Activated CD4-positive, alpha-beta T cell treated with anti-CD3 and anti-CD28 coated beads, Interleukin-2, Interleukin-4, amounts not matched to agents 100 ng/mL and 50 ng/mL, durations not matched to agents 16 hours and 8 hours (primary cell): ENCODE measurements at places on chromosomes 1 and 21.

- no peak for DNase-seq
Measured at GRCh38 chr21:17730782-17731181, 88.4 kb downstream of the C21orf91 start.

GRCh38 chr1:30899577-30900389 is 8.8 kb downstream of the SDC3 start:
- DNase-seq = no peak

- no peak for DNase-seq
Measured at GRCh38 chr1:218430822-218431221, 85.7 kb downstream of the TGFB2 start.

- no peak for DNase-seq
Measured at GRCh38 chr21:45200581-45201296, 87.0 kb downstream of the POFUT2 start.

GRCh38 chr1:186421446-186421845 is 39.5 kb downstream of the PDC start:
- DNase-seq = no peak

DNA sequence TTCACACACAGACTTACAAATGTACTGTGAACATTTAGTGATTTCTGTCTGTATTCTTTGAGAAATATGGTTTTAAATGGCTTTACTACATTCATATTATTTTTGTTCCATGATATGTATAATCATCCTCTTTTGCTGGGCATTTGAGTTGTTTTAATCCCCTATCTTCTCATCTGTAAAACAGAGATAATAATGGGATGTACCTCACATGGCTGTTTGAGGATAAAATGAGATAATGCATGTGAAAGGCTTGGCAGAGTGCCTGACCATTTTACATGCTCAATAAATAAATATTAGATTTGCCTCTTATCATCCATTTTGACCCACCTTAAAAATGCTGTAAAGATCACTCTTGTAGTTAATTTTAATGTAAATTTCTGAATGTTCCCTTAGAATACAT is 197.2 kb downstream of the C1orf94 start:
- no peak for DNase-seq

GRCh38 chr1:178344513-178345091 is 152.2 kb downstream of the CLEC20A start:
- DNase-seq = no peak

DNA sequence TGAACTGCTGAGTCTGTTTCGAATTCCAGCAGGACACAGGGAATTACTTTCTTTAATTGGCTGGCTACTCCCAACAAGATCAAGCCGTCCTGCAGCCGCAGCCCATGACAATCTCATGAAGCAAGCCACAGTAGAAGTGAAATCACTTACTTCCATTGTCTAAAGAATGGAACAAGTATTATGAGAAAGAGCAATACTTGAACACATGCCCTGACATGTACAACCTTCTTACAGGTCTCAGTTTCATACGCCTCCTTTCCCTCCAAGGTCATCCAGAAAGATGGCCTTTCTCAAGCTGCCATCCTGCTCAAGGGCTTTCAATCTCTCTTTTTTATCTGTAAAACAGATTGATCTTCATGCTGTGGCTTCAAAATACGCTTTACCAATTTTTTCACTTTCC is 85.1 kb downstream of the PCSK9 start:
- no peak for DNase-seq

GRCh38 chr21:33114276-33114675 is 44.3 kb downstream of the OLIG1 start:
- no peak for DNase-seq

GRCh38 chr1:5733596-5733995 is 258.6 kb downstream of the NPHP4 start:
- no peak for DNase-seq

DNA sequence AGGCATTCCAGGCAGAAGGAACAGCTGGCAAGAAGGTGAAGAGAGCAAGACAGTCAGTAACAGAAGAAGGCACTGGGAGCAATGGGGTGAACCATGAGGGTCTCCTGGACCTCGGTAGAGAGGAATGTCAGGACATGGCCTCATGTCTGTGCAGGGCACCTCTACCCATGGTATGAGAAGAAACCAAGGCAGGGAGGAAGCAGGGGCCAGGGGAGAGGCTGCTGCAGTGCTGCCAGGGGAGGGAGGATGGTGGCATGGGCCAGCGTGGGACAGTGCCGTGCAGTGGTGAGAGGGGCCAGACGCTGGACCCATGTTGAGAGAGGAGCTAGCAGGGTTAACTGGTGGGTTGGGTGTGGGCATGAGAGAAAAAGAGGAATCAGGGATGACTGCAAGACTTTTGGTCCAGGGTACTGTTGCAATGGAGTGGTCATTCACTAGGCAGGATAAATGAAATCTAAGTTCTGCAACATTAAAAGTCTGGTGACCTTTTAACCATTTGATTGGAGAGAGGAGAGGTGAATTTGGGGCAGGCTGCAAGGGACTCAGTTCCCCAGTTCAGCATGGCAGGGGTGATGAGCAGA is 577.6 kb downstream of the MATN1 start:
- DNase-seq = no peak

DNA sequence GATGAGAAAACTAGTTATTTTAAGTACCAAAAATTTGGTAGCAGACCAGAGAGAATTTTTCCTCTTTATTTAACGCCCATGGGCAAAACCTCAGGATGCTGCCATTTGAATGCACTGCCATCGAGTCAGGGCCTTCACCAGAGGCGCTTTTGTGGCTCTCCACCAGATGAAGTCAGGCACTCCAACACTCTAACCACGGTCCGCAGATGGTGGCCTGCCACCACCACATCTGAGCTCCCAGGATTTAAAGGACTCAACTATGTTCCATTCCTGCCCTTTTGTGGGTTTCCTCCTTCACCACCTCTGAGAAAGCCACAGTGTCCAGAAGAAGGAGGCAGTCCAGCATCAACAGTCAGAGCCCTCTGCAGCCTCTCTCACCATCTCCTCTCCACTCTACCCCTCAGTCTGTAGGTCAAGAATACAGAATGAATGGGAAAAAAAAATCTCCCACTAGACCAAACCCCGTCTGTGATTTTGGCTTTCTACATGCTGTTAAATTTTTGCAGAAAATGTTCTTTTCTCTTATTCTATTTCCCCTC is 647.4 kb downstream of the USP25 start:
- no peak for DNase-seq

DNA sequence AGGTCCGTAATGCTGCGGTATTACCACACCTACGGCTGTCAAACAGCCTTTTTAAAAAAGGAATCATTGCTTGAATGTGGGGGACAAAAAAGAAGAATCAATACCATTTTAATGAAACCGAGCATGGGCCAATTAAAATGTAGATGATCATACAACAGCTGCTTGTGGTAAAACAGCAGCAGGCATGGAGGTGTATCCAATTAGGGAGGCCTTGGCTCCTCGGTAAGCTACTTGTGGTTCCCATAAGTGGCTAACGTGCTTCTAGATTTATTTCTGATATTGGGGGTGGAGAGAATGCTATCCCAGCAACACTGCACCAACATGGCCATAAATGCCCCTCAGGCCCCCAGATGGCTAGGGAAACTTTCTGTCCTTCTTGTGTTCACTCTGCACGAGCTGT is 1.8 kb downstream of the PTPN14 start:
- no peak for DNase-seq

GRCh38 chr21:16821588-16821987 is 691.3 kb upstream of the CXADR start:
- no peak for DNase-seq

DNA sequence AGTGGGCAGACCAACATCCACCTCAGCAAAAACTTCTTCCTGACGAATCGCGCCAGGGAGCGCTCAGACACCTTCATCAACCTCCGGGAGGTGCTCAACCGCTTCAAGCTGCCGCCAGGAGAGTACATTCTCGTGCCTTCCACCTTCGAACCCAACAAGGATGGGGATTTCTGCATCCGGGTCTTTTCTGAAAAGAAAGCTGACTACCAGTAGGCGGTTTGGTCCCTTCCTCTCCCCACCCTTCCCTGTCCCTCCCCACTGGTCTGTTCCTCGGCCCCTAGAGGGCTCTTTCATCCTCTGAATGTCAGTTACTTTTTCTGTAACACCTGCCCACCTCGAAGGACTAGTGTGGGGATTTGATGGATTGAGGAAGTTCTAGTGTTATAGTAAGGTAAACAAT is 46.9 kb downstream of the CAPN2 start:
- no peak for DNase-seq

DNA sequence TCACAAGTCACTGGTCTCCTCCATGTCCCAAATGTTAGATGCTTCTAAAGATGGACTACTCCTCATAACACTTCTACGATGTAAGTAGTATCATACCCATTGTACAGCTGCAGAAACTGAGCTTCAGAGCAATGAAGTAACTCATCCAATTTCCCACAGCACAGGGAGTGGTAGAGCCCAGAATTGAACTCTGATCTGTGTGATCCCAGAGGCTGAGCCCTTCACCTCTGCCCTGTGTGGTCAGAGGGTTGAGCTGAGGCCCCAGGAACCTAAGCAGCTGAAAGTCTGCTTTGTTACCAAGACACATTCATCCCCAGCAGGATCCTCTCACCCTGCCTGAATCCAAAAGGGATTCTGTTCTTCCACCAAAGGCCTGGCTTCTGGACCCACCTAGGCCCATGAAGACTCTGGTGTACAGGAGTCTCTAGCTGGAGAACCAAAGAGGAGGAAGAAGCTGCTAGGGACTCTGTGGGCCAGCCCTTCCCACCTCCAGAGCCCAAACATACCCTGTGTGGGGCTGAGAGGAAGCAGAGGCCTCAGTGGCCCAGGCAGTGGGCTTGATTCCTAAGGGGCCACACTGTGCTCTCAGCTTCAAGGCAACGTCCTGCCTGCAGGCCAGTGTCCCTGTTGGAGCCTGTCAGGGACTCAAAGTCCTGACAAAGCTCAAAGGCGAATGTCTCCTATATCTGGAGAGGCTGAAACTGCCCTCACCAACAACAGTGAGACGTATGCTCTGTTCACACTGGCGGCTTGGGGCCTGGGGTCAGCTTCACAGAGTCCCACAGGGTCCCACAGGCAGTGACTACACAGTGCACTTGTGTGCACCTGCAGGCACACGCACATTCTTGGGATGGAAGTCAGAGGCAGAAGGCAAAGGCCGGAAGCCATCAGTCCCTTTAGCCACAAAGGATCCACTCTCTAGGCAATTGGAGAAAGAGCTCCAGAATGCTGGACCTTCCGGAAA is 40.4 kb upstream of the SLC30A1 start:
- DNase-seq = no peak

DNA sequence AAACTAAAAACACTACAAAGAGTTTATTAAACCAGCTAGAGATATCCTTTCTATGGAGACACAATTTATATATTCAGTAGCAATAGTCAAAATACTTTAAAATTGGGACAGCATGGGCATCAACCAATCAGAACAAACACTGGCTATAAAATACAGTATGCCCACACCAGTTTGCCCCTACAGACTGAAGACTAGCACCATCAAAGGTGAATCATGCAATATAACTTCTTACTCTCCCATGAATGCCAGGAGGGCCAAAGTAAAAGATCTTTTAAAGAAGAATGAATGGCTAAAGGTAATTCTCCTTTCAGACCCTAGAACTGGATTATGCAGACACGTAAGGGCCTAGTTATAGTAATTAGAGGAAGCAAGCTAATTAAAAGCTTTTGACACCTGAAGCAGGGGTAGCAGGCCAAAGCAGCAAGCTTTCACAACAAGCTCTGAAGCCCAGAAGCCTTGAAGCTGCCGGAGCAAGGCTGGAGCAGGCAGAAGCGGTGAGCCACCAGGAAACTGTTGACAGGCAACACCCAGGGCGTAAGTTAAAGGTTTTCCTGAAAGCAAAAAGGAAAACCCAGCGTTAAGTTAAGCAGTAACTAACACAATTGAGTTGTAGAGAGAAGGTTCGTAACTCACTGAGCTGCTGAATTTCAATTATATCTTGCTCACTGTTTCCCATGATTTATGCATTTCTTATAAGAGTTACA is 99.3 kb downstream of the CDC42BPA start:
- no peak for DNase-seq

DNA sequence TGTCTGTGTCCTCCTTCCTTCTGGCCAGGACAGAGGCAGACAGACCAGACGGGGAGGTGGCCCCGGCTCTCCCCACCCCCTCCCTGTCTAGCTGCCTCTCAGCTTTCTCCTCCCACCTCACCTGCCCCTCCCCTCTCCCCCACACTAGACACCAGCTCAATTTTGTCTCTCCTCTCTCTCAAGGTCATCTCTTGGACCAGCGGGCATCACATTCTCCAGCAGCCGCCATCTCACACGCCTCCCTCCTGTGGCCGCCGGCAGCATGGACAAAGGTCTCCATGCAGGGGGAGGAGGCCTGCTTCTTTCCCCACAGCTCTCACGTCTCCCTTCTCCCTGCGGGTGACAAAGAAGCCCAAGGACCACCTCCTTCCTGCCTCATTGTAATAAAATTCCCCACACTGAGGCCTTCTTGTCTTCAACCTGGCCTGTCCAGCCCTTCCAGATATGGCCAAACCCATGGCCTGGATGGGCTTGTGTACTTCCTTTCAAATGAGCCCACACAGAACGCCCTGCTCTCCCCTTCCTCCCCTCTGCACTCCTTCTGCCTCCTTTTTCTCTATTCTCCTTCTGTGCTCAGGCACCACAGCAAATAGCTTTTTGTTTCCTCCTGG is 14.6 kb downstream of the OPTC start:
- DNase-seq = no peak

DNA sequence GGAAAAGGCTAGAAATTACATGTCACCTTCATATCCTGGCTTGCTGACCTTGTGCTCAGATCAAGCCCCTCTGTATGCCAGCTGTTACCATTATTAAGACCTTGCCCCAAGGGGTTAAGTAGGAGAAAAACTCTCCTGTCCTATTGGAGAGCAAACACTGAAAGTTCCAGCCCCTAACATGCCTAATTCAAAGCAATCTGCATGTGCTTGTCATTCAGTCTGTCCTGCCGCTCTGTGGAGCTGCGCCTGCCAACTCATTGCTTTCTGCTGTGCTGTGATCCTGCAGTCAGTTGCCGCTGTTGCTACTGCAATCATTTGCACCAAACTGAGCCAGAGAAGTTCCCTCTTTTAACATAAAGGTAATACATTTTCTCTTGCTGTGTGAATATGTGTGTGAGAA is 113.4 kb downstream of the DISP1 start:
- DNase-seq = no peak

GRCh38 chr21:42080788-42081083 is 9.6 kb downstream of the UMODL1 start:
- DNase-seq = no peak
